8988T (cell line): ENCODE measurements at places on chromosomes 7 and 10.

DNA sequence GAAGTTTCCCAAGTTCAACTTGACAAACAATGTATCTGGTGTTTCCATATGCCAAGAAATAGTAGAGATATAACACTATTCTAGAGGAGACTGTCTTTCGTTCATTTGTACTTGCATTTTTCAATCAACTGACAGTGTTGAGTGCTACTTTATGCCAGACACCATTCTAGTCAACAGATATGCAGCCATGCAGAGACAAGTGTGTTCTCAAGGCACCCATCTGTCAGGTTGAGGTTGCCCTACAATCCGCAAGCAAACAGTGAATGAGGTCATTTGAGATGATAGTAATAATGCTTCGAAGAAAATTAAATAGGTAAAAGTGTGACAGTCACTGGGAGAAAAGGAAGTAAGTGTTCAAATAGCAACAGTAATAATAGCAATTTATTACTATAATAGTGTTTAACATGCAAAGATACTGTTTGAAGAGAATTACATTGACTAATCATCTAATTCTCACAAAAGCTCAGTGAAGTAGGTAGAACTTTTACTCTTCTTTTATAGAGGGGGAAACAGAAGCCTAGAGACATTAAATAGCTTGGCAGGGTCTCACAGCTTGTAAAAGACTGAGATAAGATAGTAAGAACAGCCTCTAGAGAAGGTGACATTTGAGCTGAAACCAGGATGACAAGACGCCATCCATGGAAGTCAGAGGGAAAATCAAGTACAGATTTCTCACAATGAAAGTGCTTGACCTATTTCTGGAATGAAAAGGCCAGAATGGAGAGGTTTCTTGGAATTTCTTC lies 936.9 kb downstream of the SORCS3 start:
- no peak for DNase-seq

DNA sequence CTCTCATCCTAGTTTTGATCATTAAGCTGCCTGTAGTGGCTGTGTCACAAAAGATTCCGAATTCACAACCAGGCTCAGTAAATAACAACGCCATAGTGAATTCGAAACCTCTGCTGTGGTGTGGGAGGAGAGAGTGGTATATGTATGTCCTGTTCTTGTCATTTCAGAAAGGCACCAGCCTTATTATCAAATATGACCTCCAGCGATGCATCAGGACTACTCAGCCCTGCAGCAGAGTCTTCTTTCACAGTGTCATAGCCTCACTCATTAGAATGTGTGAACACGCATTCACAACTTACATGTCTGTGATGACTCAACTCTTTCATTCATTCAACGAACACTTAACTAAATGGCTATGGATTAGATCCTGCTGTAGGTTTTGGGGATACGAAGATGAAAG lies 15.3 kb downstream of the AOC1 start:
- DNase-seq: no peak

DNA sequence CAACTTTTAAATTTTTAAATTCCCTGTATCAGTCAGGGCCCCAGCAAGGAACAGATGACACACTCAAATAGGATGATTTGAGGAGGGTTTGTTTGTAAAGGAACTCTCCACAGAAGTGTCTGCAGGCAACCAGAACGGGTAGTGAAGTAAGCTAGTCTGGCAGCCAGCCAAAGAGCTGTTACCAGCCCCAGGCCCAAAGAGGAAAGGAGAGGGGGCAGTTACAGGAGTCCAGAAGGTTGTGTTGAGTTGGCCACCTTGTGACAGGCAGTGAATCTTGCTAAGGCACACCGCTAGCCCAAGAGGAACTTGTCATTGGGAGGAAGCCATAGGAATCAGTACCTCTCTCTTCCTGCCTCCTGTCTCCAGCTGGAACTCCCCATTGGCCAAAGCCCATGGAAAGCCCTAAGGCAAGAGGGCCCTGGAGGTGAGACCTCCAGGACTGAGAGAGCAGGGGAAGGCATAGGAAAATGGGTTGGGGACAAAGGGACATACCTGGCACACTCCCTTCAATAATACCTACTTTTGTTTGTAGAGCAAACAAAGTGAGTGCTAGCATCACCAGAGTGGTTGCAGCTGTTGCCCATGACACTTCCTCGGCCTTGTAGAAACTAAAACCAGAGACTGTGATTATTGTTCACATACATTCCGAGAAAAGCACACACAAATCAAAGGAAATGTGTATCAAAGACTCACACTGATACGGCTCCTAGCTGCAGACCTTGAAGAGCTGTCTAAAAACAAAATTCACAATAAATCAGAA lies 25.4 kb upstream of the GATAD1 start:
- DNase-seq: no peak

- no peak for DNase-seq
These were observed 82.5 kb upstream of the PCBD1 start for GRCh38 chr10:70970830-70971229.
